ENCODE measurements at places on chromosomes 7 and 10.

DNA sequence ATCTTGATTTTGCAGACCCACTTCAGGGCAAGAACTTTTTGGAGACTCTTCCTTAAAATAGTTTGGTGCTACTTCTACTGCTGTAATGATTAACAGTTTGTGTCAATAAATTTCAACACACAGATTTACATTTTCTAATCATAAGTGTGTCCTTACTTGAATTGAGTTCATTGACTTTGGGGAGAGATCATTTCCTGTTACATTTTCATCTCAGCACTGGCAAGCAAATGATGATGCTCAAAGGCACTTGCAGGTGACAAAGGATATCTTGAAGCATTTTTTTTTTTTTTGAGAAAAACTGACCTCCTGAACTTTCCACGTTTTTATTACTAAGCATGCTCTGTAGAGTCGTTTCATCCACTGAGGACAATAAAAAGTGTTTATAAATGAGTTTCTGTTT, 52.7 kb downstream of the GPR85 start:
- no peak for DNase-seq

- DNase-seq: no peak
Observed at GRCh38 chr7:925601-926000, 28.9 kb downstream of the ADAP1 start.

GRCh38 chr10:31304291-31304970, 14.6 kb upstream of the ZEB1 start:
- peak; percentile 65 for DNase-seq

GRCh38 chr10:21700474-21700873, 166.4 kb downstream of the MLLT10 start:
- no peak for DNase-seq

- no peak for DNase-seq
Observed at GRCh38 chr7:73647725-73648592, 19.7 kb upstream of the VPS37D start.

DNA sequence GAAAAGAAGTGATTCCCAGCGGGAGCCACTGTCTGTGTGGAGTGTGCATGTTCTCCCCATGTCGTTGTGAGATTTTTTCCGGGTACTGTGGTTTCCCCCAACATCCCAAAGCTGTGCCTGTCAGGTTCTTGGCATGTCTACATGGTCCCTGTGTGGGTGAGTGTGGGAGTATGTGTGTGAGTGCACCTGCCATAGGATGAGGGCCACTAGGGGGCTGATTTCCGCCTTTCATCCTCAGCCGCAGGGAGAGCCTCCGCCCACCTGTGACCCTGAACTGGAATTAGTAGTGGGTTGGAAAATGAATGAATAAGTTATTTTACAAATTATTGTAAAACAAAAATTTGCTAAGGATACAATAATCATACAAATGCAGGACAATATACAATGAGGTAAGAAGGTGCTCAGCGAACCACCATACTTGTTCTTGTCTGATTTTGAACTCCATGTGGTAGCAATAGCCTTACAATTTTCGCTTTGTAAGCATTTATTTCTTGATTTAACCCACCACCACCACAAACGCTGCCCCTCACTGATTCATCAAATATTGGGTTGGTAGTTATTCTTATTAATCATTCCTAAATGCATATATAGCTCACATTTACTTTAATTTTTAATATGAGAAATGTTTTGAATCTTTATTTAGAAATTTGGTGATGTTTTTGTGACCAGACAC, 641.2 kb upstream of the VSTM2A start:
- no peak for DNase-seq

- DNase-seq: no peak
Observed at GRCh38 chr7:130069179-130069977, 956 bp upstream of the KLHDC10 start.

GRCh38 chr10:8069627-8070026, 15.1 kb downstream of the GATA3 start:
- DNase-seq: peak; percentile 89

GRCh38 chr10:6200440-6200733, 2.3 kb upstream of the PFKFB3 start:
- no peak for DNase-seq

DNA sequence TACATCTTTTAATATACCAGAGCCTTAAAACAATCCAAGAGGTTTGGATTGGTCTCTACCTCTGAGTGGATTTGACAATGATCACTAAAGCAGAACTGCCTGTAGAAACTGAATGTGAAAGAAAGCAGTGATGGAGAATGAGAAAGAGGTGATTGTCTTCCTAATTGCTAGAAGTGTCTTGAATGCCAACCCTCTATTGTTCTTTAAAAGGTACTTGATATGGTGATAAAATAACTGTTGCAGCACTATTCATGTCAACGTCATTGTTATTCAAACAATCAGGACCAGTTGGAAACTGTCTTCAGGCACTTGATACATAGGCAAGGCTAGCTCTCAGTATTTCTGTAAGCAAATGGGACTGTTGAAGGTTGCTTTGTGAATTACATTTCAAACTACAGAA, 47.9 kb upstream of the ITPRID1 start:
- DNase-seq: no peak

- DNase-seq: no peak
Observed at GRCh38 chr7:115135769-115136410, 214.0 kb downstream of the MDFIC start.

GRCh38 chr10:119770928-119771327, 45.1 kb downstream of the INPP5F start:
- no peak for DNase-seq
